B cell (primary cell): ENCODE measurements at places on chromosomes 4 and X. TPM values are rescaled to one million over a fixed set of nuclear protein-coding genes. Genes with fewer than 3 reads are reported as not detected.

Gene CORIN
- total RNA-seq, result 0.25 TPM in 1 of 2 replicates, not detected in the other

- H3K4me1 ChIP-seq, result no peaks in the 10 kb centered on the region
- no peak for DNase-seq
- H3K36me3 ChIP-seq, result no peaks in the 10 kb centered on the region
- no peak overlapping the region for H3K27ac ChIP-seq
- H3K27me3 ChIP-seq, result no peaks in the 10 kb centered on the region
These were observed 36.9 kb downstream of the RELL1 start for GRCh38 chr4:37649268-37649667.

Gene NLRP2B
- total RNA-seq, result not detected in 2 replicates

DNA sequence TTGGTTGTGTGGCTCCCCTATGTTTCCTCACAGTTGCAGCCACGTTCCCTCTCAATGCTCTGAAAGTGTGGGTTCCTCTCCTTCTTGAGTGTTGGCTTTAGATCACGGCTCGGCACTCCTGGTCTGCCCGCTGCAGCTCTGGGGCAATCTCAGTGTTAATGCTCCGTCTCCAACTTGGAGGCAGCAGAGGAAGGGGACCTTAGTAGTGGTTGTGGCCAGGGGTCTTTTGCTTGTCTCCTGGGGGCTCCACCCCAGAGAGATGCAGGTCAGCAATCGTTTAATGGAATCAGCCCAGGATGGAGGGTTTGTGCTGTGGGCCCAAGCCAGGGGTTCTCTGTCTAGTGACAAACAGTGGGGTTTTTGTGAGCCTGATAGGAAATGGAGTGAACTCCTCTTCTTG, 849.4 kb upstream of the DIAPH2 start:
- H3K4me3 ChIP-seq, result no peak overlapping the region
- H3K27ac ChIP-seq, result no peak overlapping the region
- DNase-seq, result no peak
- H3K36me3 ChIP-seq, result no peaks in the 10 kb centered on the region
- H3K4me1 ChIP-seq, result no peaks in the 10 kb centered on the region
- no peaks in the 10 kb centered on the region for H3K27me3 ChIP-seq

Gene RBM41
- 32.5 and 36.5 TPM in 2 replicates for total RNA-seq

Gene AMBN
- total RNA-seq, result not detected in 2 replicates

DNA sequence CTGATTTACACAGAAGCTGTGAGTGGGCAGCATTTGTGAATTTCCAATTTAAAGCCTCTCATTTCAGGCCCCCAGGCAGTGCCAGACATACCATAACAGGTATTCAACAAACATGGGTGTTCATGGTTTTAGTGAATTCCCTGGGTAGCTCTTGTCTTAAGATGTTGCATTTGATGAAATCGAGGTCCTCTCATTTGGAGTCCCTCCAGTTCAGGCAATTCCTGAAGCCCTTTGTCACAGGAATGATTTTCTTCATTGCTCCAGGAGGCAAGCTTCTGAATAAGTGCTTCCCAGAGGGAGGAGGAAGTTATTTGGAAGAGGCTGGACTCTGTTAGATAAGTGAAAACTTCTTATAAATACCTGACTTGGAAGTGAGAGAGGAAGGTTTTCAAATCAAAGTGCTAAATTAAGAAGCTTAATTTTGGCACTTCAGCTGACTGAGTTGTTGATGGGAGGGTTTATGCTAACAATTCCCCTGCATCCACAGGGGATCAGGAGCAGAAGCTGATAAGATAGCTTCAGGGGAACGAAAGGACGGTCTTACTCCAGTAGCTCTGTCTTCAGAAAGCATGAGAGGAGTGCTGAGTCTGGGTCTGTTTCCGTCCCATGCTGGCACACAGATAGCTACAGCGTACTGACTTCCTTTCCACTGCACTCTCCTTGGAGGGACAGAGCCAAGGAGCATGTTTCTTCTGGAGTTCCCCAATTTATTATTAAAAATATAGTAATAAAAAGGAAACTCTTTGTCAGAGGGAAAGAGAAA, 543.1 kb downstream of the GBA3 start:
- H3K4me1 ChIP-seq, result no peaks in the 10 kb centered on the region
- no peaks in the 10 kb centered on the region for H3K36me3 ChIP-seq
- H3K4me3 ChIP-seq, result no peak overlapping the region
- no peak overlapping the region for H3K27ac ChIP-seq
- no peak for DNase-seq

Gene DCAF8L2
- not detected in 2 replicates for total RNA-seq

DNA sequence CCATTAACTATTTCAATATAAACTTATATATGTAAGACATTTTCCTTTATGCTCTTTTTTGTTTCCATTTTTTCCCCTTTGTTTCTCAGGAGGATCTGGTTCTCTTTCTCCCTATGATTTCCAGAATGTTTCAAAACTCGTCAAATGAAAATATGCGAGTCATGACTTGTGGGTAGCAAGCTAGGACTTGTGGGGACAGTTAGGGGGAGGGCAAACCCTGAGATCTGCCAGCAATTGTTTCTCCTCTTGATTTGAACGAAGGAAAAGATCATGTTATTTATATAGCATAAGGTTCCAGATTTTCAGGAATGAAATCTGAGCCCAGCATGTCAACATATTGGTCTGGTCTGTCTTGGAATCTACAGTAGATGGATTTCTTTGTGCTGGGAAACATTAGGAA, 28.9 kb upstream of the GPC4 start:
- DNase-seq, result no peak
- H3K4me3 ChIP-seq, result no peak overlapping the region
- no peaks in the 10 kb centered on the region for H3K36me3 ChIP-seq
- H3K27me3 ChIP-seq, result no peaks in the 10 kb centered on the region
- H3K4me1 ChIP-seq, result no peaks in the 10 kb centered on the region

DNA sequence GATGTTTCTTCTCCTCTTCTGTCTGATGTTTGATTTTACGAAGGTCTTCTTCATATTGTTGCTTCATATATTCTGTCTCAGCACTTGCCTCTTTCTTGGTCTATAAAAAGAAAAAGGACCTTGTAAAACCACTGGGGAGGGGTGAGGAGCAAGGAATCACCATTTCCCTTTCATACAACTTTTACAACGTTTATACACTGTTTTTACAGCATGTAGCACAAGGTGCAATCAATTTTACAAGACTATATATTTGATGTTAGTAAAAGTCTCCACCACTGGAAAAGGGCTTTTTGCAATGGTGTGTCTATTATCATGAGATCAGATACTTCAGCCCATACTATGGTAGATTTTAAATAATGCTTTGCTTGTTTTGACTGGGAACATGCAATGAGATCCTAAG, 76.3 kb downstream of the FAM184B start:
- DNase-seq, result no peak
- H3K4me1 ChIP-seq, result no peaks in the 10 kb centered on the region
- no peaks in the 10 kb centered on the region for H3K27me3 ChIP-seq

GRCh38 chr4:19047279-19047880, 1025.8 kb upstream of the LCORL start:
- no peaks in the 10 kb centered on the region for H3K36me3 ChIP-seq
- DNase-seq, result no peak
- no peak overlapping the region for H3K4me3 ChIP-seq
- H3K27me3 ChIP-seq, result no peaks in the 10 kb centered on the region
- H3K27ac ChIP-seq, result no peak overlapping the region
- H3K4me1 ChIP-seq, result no peaks in the 10 kb centered on the region

Gene ATOH1
- not detected in 2 replicates for total RNA-seq

DNA sequence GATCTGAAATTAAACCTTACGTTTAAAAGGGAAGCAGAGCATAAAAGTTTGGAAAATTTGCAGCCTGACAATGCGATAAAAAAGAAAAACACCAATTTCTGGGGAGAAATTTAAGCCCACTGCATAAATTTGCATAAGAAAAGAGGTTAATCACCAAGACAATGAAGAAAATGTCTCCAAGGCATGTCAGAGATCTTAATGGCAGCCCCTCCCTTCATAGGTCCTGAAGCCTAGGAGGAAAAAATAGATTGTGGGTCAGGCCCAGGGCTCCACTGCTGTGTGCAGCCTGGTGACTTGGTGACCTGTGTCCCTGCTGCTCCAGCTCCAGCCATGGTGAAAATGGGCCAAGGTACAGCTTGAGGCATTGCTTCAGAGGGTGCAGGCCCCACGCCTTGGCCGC, 264.0 kb upstream of the CT83 start:
- no peak overlapping the region for H3K27ac ChIP-seq
- H3K4me1 ChIP-seq, result no peaks in the 10 kb centered on the region
- no peak overlapping the region for H3K4me3 ChIP-seq

GRCh38 chr4:23033796-23034195, 341.1 kb downstream of the GBA3 start:
- no peak overlapping the region for H3K4me3 ChIP-seq
- H3K36me3 ChIP-seq, result no peaks in the 10 kb centered on the region

GRCh38 chr4:6177587-6178197, 22.7 kb downstream of the JAKMIP1 start:
- DNase-seq, result no peak
- no peak overlapping the region for H3K4me3 ChIP-seq
- H3K27me3 ChIP-seq, result no peaks in the 10 kb centered on the region
- H3K27ac ChIP-seq, result no peak overlapping the region
- no peaks in the 10 kb centered on the region for H3K36me3 ChIP-seq

DNA sequence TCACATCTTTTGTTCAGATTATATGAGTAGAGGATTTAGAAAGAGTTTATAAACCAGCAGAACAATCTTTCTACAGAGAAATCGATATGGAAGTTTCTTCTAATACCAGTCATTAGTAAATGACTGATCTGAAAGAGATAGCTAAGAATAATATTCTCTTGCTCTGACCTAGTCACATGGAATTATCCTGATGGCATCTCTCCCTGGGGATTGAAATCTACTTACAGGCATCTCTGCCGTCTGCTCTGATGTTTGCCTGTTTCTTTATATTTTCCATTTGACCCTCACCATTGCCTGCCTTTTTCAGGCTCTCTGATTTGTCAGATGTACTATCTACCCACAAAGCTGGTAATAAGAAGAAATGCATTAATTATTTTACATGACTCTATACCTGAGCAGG, 1157.3 kb downstream of the PCDH7 start:
- no peak overlapping the region for H3K4me3 ChIP-seq
- no peak for DNase-seq
- no peak overlapping the region for H3K27ac ChIP-seq

- H3K36me3 ChIP-seq, result no peaks in the 10 kb centered on the region
- no peaks in the 10 kb centered on the region for H3K27me3 ChIP-seq
- H3K27ac ChIP-seq, result no peak overlapping the region
- no peak for DNase-seq
These were observed 202.2 kb upstream of the GPRIN3 start for GRCh38 chr4:89509708-89510281.
